ENCODE measurements at places on chromosomes 2 and 18.

DNA sequence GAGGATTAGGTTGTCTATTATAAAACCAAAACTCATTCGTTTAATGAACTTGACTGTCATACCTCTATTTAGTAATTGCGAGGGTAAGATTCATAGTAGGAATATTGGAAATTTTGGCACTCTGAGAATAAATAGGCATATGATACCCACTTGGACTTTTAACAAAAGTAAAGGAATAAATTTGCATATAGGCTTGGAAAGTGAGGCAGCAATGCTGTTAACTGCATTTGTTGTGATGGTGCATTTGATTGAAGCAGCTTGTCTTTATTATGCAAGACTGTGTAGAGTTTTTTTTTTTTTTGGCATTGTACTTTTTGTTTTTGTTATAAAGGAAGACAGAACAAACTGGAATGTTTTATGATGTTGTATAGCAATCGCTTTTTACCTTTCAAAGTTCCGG lies 18.9 kb downstream of the ITGB1BP1 start:
- no peak for DNase-seq

- DNase-seq: no peak
Measured at GRCh38 chr18:21714474-21714873, 9.9 kb upstream of the ABHD3 start.

GRCh38 chr2:24957221-24957620 lies 14.5 kb downstream of the DNAJC27 start:
- no peak for DNase-seq

- DNase-seq: no peak
Measured at GRCh38 chr2:3490191-3491170, 28.9 kb downstream of the ADI1 start.

DNA sequence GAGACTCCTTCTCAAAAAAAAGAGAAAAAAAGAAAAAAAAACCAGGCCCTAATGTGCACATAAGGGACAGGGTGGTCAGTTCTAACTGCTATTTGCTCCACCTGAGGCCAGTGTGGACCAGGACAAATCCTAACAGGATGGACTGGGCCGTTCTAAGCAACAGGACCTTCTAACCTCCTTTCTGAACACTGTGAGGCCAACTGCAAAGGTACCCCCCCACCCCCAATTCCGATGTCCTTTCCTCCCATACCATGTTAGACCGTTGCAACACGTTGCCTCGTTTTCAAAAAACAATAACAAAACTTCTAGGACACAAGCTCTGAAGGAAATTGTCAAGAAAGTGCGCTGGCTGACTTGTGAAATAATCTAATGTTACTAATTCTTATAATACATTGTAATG lies 1.2 kb downstream of the THAP4 start:
- DNase-seq: peak; percentile 44

DNA sequence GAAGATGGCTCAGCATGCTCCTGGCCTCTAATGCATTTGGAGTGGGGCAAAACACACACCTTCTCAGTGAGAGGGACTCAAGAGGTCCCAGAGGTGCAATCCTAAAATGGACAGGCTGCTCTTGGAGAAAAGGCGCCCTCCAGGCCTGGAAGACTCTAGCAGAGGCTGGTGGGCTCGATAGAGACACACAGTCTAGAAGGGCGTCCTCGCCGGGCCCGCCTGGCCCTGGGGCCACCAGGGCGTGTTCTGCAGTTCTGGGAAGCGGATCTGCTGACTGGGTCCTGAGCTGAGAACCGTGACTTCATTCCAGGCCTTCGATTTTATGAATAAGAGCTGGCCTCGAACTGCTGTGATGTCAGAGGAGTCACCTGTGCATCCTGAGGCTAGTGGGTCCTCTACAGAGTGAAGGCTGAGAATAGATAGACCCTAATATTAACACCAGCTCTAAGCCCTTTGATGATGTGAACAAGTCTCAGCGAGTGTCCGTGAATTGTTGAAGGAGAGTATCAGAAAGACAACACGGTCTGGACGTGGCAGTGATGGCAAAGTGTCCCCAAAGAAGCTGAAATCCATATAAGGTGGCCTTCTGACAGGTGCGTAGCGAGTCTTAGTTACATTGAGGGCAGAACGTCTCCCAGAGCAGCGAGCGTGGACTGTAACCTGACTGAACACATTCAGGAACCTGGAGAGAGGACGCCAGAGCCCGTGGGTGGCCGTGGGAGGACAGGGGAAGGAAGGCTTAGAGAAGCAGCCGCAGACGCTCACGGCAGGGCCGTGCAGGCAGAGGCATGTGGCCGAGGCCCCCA lies 136.9 kb downstream of the PTGR3 start:
- DNase-seq: no peak

- DNase-seq: no peak
Measured at GRCh38 chr2:157168501-157168900, 89.0 kb upstream of the GALNT5 start.

- no peak for DNase-seq
Measured at GRCh38 chr2:108968619-108969018, 20.4 kb downstream of the EDAR start.
